Heart right ventricle (tissue), 16 donors: ENCODE measurements at places on chromosomes 3 and 15. TPM values are rescaled to one million over a fixed set of nuclear protein-coding genes. Genes with fewer than 3 reads are reported as not detected.
A peak's percentile ranks its signal among the peaks of the same experiment; 100 is the strongest.

The ARL14 gene
- total RNA-seq: not detected

The ABHD17C gene
- 8.1 TPM for total RNA-seq

- no peak overlapping the region for H3K4me3 ChIP-seq
- H3K36me3 ChIP-seq: no peaks in the 10 kb centered on the region
- peak; percentile 2 for DNase-seq
- no peaks in the 10 kb centered on the region for H3K27me3 ChIP-seq
Measured at GRCh38 chr3:134643150-134643675, 7.6 kb downstream of the KY start.

DNA sequence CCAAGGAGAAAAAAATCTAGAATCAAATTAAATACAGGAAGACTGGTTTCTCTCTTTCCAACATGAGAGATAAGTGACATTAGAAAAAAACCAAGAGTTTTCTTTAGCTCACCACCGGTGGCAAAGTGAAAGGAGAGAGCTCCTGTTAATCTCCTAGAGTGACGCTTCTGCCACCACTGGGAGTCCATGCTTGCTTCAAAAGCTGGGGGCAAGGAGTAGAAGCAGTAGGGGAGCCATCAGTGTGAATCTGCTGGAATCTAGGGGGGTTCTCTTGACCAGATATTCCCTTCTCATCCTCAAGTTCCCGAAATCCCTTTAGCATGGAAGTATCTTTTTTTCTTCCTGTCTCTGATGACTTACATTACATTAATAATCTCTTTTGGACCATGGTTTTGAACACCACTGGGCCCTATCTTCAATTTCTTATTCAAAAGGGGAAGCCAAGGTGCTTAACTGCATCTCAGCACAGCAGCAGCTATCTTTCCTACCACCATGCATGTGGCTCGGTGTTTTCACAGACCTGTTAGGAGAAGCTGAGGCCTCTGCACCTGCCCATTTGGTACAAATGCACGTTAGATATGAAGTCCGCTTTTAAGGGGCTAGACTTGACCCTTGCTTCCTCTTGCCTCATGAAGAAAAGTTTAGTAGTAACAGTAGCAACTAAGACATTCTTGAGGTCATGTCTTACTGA is 6.6 kb upstream of the ICE2 start:
- no peak overlapping the region for H3K4me3 ChIP-seq
- DNase-seq: no peak
- H3K36me3 ChIP-seq: no peaks in the 10 kb centered on the region
- peaks cover under 1% of the 10 kb centered on the region for H3K4me1 ChIP-seq
- H3K27me3 ChIP-seq: no peaks in the 10 kb centered on the region

DNA sequence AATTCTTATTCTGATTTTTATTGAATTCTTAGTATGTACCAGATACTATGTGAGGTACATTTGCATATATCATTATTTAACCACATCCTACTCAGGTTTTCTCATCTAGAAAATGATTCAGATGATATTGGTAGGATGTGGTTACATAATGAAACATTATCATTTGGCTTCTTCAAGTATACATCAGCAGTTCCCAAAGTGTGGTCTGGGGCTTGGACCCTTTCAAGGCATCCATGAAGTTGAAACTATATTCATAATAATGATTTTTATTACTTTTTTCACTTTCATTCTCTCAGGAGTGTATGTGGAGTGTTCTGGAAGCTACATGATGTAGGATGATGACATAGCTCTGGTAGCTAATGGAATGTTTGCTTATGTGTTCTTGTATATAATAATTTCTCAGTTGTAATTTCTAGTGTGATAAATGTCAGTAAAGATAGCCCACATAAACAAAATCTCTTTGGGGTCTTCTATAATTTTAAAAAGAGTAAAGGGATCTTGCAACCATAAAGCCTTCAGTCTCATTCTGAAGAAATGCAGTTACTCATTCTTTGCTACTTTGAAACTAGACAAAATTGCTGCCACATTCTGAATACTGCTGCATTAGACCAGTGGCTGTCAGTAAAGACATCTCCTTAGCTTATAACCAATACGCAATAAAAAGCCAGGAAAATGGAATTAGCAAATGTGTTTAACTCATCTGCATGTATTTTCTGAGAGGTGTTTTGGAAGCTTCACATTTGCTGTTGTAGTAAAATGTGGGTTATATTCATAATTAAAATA is 95.8 kb downstream of the PPARG start:
- no peak for DNase-seq
- peaks cover 36% of the 10 kb centered on the region for H3K36me3 ChIP-seq
- no peak overlapping the region for H3K27ac ChIP-seq
- no peaks in the 10 kb centered on the region for H3K4me1 ChIP-seq
- no peak overlapping the region for H3K4me3 ChIP-seq

DNA sequence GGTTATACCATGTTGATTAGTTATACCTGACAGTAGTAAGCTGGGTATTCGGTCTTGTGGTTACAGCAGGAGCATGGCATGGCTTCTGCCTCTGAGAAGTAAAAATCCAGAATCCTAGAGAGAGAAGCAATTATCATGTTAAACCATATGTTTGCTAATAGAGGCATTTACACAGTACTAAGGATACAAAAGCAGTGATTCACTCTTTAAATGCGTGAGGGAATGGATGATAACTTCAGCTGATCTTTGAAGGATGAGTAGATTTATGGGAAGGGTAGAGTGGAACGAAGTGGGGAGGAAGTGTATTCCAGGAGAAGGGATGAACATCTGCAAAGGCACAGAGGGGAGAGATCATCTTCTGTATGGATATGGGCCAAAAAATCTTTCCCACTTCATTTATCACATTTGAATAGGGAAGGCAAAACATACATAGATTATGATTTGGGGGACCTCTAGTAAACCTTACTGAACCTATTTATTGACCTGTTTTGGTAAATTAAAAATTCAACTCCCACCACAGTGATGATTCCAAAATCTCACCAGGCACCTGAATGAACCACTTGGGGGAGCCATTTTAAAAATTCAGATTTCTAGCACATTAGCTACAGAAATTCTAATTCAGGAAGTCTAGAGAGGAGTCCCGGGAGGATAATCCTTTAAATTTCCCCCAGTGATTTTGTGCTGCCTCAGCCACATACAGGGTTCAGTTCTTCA is 35.1 kb downstream of the IGSF10 start:
- H3K4me3 ChIP-seq: no peak overlapping the region
- H3K4me1 ChIP-seq: peaks cover 9% of the 10 kb centered on the region
- H3K27ac ChIP-seq: no peak overlapping the region
- no peak for DNase-seq
- H3K27me3 ChIP-seq: no peaks in the 10 kb centered on the region

- DNase-seq: no peak
- H3K4me3 ChIP-seq: no peak overlapping the region
- H3K4me1 ChIP-seq: no peaks in the 10 kb centered on the region
- no peaks in the 10 kb centered on the region for H3K36me3 ChIP-seq
- no peak overlapping the region for H3K27ac ChIP-seq
- H3K27me3 ChIP-seq: no peaks in the 10 kb centered on the region
Measured at GRCh38 chr3:81086348-81086747, 675.1 kb downstream of the GBE1 start.
